ENCODE measurements at places on chromosomes 3 and 15.

GRCh38 chr15:80452166-80452565 is 48.0 kb downstream of the ARNT2 start:
- no peak for DNase-seq

DNA sequence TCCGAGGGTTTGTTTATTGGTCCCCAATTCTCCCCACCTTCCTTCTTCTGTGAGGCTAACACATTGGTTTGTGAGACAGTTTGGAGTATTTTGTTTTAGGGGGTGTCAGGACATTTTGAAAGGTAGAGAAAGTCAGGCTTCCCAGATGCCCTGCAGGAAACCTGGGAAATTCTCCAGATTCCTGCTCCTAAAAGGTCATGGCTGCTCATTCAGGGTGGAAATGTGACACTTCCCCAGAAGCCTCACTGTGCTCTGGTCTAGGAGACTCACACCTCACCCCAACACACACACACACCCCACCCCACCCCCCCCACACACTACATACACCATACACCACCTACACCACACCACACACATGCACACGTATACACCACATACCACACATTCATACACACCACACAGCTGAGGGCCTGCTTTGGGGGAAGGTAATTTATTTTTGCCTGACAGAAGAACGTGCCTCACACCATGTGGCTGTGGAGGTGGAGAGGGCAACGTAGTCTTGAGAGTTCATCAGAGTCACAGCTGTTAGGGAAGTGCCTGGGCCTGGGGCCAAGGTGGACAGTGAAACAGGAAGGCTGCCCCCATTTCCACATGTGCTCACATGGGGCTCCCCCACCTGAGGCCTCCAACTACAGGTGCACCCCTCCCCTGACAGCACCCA is 40.4 kb upstream of the LIMD1 start:
- no peak for DNase-seq

- peak; percentile 14 for DNase-seq
Measured at GRCh38 chr3:94082391-94082937, 19.6 kb downstream of the NSUN3 start.

DNA sequence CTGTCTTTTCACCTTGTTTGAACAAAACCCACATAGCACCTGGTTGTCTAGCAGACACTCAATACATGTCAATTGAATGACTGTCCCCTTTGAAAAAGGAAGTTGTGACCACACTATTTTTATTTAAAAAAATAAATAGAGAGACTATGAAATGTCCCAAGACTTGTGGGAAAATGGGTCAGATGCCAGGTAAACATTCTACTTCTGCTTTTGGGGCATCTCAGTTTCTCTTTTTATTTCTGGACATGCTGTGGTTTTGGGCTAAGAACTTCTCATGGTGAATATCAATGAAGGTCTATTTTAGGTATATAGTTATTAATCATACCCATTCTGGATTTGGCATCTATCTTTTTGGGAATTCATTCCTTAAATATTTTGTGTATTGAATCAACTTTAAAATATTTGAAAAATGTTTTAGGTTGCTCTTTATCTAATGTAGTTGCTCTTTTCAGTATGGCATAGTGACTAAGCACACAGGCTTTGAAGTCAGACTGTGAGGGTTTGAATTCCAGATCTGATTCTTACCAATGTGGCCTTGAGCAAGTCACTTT is 4.4 kb downstream of the TMEM45A start:
- no peak for DNase-seq

DNA sequence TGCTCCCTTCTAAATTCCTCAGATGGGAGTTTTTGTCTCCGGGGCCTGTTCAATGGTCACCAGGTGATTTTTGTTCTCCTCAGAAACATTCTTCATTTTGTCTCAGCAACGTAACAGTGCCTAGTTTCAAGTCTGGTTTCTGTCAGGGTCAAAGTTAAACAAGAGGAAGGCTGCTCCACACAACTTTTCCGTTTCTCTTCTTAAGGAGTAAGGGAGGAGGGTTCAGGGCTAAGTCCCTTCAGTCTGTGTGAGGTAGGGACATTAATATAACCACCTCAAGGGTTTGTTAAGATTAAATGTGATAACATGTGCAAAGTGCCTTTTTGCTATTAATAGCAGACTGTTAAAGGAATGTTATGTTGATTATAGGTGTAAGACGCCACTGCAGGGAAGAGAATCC is 41.8 kb downstream of the HOMER2 start:
- no peak for DNase-seq

GRCh38 chr3:187963677-187964385 is 190.1 kb upstream of the LPP start:
- DNase-seq: peak; percentile 50

GRCh38 chr3:55597641-55598040 is 110.5 kb upstream of the WNT5A start:
- DNase-seq: no peak

DNA sequence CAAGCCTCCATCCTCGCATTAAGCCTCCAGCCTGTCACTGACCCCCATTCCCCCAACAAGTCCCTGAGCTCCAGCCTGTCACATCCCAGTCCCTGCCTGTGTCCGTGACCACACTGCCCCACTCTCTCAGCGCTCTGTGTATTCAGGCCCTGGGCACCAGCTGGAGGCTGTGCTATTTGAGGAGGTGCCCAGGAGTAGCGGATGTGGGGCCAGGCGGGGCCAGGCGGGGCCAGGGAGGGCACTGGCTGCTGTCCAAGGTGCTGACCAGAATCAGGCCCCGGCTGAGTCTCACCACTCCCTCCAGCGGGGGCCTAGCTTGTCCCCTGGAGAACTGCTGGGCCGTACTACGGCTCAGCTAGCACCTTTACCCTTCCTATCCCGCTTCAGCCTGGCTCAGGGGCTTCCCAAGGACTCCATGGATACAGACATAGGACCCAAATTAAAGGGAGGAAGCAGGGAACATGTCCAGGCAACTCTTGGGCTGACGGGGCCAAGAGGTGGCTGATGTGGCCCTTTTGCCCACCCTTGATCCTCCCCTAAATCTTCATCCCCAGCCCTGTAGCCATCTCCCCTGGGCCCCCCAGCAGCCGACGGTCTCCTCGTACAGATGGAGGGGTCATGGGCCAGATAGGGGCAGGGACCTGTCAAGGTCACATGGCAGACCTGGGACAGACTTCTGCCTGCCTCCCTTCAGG is 1.1 kb downstream of the HHATL start:
- DNase-seq: peak; percentile 90

DNA sequence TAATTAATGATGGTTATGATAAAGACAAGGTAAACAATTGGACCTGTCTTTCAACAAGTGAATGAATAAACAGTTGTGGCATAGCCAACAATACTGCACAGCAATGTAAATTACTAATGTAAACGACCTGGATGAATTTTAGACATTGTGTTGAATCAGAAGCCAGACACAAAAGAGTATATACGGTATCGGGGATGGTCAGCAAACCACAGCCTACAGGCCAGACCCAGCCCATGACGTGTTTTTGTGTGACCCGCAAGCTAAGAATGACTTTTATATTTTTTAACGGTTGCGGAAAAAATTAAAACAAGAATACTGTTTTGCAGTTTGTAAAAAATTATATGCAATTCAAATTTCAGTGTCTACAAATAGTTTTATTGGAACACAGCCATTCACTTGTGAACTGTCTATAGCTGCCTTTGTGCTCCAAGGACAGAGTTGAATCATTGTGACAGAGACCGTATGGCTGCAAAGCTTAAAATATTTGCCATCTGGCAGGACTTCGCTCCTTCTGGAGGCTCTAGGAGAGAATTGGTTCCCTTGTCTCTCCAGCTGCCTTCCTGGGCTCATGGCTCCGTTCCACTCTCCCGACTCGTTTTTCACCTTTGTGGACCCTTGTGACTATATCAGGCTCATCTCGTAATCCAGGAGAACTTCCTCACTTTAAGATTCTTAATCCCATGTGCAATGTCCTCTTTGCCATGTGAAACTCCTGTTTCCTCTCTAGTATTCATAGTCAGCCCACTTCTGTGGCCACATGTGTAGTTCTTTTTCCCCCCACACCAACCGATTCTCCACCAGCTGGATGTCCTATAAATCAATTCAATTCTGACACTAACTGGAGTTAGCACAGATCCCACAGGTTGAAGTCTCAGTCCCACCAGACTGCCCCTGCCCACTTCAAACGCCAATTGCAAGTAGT is 72.7 kb downstream of the CMTM8 start:
- DNase-seq: no peak

GRCh38 chr15:98776607-98777281 is 128.4 kb downstream of the IGF1R start:
- DNase-seq: no peak

DNA sequence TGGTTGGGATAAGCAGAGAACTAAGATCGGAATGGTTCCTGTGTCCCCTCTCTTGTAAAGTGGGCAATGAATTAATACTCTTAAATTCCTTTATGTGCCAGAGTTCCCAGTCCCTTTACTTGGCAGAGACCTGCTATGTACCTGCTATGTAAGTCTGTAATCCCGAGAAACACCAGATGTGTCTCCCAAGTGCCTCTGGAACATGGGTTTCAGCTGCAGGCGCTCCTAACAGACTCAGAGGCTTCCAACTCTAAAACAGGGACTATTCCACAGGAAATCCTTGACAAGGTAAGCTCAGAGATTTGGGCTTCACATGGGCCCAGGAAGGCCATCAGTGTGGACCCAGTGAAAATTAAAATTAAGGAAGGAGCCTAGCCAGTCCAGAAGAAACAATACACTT is 117.7 kb upstream of the PLCL2 start:
- DNase-seq: no peak

- DNase-seq: no peak
Measured at GRCh38 chr3:153069598-153070510, 92.2 kb upstream of the RAP2B start.

DNA sequence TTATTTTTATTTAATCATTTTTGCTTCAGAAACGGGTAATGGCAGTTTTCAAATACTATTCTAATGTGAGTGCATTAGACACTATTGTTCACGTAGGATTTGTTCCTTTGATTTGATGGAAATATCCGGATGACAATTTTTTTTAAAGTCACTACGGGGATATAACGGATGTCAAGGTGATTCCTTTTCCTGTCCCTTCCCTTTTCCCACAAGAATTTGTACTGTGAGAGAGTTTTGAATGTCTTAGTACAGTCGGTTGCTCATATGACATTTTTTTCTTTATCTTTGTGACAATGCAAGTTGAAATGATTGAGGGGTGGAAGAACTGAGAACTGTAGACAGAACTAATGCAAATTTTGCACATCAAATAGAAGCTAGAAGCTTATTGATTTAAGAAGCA is 209.5 kb downstream of the GRM7 start:
- DNase-seq: no peak

- DNase-seq: no peak
Measured at GRCh38 chr15:90857337-90857736, 11.1 kb upstream of the FURIN start.

- no peak for DNase-seq
Measured at GRCh38 chr15:59794229-59794886, 105.2 kb upstream of the BNIP2 start.

GRCh38 chr15:55320238-55320550 is 1.2 kb downstream of the PIGB start:
- no peak for DNase-seq

DNA sequence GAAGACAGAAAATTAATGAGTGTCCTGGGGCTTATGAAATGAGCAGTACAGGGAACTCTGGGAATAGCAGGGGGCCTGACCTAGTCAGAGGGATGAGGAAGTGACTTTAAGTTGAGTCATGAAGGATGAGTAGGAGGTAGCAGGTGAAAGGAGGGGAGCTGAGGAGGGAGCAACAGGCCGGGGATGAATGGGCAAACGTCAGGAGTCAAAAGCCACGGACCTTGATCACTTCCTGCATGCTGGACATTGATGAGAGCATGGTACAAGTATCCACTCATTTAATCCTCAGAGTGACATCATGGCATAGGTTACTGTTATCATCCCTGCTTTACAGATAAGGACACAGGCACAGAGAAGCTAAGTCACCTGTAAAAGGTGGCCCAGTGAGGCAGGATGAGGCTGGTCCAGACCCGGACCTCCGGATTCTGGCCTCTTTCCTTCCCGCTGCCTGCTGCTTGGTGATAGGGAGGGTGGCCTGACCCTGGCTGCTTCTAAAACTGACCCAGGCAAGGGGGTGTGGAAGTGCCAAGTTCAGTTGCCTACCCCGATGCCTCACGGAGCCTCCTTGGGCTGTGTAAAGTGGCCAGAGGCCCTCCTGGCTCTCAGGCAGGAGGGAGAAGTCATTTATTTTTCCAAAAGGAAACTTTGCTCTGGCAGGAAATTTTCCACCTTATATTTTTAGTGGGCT is 7.6 kb downstream of the CORO2B start:
- DNase-seq: no peak

DNA sequence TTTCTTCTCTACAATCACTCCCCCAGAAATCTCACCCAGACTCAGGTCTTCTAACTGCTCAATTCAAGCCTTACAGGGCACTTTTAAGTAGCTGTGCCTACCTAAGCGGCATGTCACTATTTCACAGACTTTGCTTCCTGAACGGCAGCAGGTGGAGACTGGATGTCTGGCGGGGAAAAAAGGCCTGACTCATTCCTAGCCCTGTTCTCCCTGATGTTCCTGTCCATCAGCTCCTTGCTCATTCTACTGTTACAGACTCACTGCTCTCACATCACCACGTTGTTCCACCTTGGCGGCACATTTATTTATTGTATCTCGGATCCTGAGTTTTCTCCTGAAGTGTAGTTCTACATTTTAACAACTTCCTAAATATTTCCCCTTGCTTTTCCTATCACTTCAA is 52.6 kb upstream of the ATP11B start:
- DNase-seq: no peak

DNA sequence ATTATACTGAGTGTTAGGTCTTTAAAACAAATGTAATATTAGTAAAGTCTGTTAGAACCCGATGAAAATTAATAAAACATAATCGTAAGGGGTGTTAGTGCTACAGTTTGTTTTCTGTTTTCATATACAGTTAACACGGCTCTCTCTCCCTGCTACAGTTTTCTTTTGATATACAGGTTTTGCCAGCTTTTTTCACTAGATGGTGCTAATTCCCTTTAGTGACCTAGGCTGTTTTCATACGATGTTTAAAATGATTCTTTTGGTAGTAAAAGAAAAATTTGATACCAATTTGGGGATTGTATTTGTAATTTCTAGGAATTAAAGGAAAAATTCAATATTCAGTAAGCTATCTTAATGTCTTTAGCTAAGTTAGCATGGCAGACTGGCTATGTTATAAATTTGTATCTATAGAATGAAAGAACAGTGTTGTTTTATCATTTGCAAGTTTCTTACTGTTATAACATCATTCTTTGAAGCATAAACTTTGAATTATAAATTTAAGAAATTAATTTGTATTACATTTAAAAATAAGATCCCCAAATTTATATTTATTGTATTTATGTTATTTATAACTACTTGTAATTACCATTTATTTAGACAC is 11.5 kb downstream of the APH1B start:
- peak; percentile 39 for DNase-seq

- DNase-seq: no peak
Measured at GRCh38 chr3:48716508-48716981, 476 bp downstream of the IP6K2 start.

GRCh38 chr3:59839810-59840515 is 790.1 kb upstream of the CFAP20DC start:
- DNase-seq: no peak

- peak; percentile 49 for DNase-seq
Measured at GRCh38 chr15:80379693-80380092, 24.5 kb upstream of the ARNT2 start.

All from putamen (tissue), 1 donor.